ENCODE measurements at places on chromosomes 16 and 17.

DNA sequence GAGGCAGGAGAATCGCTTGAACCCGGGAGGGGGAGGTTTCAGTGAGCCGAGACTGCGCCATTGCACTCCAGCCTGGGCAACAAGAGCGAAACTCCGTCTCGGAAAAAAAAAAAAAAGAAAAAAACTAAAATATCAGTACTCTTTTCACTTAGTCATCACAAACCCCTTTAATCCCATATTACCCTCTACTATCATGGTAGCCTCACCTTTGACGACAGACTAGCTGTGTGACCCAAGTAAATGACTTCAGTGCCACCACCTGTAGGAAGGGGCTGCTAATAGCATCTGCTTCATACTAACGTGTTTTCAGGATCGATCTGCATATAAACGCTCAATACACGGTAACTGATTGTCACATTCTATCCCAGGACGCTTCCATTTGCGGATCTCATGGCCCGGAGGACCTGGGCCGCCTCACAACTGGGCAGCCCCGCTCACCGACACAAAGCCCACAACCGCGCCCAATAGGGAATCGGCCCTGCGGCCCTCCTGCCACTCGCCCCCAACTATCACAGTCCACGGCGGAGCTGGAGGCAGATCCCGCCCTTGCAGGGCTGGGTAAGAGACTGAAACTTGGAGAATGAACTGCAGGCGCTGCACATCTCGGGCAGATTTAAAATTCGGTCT is 1.1 kb upstream of the ZNF263 start:
- peak; percentile 67 for DNase-seq

GRCh38 chr16:86984991-86985647 is 332.1 kb downstream of the C16orf95 start:
- DNase-seq: no peak

- no peak for DNase-seq
These were observed 4.7 kb upstream of the BCAR1 start for GRCh38 chr16:75256059-75256571.

- no peak for DNase-seq
These were observed 121.8 kb downstream of the CYLD start for GRCh38 chr16:50863644-50864144.

- DNase-seq: no peak
These were observed 17.1 kb downstream of the C16orf74 start for GRCh38 chr16:85733839-85734170.

DNA sequence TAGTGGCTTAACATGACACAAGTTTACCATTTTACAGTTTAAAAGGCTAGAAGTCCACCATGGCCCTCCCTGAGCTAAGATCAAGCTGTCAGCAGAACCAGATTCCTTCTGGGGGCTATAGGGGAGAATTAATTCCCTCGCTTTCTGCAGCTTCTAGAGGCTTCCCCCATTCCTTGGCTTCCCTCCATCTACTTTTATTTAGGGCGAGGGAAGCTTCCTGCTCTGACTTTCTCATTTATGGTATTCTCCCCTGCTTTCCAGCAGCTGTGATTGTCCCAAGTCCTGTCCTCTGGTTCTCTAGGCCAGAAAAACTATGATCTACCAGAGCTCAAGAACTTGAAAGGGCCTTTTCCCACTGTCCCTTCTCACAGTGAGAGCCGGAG is 4.3 kb downstream of the CETP start:
- no peak for DNase-seq

Measured in NCI-H1105 treated with DMSO at 0.1 percent for 48 hours (cell line).